ENCODE measurements at places on chromosomes 2 and 18. TPM values are rescaled to one million over a fixed set of nuclear protein-coding genes. Genes with fewer than 3 reads are reported as not detected.
A peak's percentile ranks its signal among the peaks of the same experiment; 100 is the strongest.

Gene RNF144A
- total RNA-seq, result 9.2 TPM

Gene ACVR1C
- total RNA-seq, result 0.42 TPM

DNA sequence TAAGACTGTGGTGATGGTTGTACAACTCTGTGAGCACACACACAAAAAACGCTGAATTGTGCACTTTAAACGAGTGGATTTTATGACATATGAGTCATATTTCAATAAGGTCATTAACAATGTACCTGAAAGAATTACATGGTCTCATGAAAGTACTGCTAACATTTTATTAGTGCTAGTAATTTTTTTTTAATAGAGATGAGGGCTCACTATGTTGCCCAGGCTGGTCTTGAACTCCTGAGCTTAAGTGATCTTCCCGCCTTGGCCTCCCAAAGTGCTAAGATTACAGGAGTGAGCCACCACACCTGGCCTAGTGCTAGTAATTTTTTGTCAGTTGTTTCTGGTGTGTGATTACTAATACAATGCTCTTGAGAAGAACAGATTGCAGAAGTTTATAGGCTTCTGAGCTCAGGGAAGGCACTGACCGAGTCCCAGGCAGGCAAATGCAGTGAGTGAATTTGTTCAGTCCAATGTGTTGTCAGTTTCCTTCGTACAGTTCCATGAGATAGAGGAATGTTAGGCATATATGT, 177.0 kb downstream of the TGIF1 start:
- DNase-seq, result no peak

Gene CXCR4
- total RNA-seq, result 17.5 TPM

- no peak for DNase-seq
These were observed 893.7 kb upstream of the FAM98A start for GRCh38 chr2:34492561-34493455.

Gene ANKRD29
- total RNA-seq, result 3.4 TPM

Gene IL36B
- total RNA-seq, result not detected

Gene ZNF396
- total RNA-seq, result 14.2 TPM

- peak; percentile 97 for DNase-seq
These were observed 68.4 kb upstream of the PPP1CB start for GRCh38 chr2:28683100-28683706.

DNA sequence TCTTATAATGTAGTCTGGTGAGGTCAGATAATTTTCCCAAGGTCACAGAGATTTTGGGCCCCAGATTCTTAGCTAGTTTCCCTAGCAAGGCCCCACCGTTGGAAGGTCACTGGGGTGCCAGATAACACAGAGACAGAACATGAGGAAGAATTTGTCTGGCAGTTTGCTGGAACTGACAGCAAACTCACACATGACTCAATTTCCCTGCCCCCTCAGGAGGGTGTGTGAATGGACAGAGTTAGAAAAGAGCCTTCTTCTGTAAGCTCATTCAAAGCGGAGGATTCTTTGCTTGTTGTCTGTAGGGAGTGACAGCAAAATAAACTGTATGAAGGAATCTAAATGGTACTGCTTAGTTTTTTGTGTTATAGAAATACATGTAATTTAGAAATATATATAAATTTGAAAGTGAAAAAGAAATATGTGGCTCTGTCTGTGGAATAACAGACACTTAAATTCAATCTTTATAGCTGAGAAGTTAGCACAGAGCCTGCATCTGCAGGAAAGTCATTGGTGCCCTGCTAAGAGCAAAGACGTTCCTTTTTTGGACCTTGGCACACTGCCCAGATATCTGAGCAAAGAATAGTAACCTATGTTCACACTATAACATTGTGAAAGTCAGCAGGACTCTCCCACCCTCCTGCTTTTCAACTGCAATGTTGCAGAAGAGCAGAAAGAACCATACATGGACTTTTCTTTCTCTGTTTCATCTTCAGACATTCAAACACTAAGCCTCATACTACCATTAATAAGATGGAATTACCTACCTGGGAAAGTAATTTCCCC, 2.1 kb downstream of the MDH1 start:
- no peak for DNase-seq

Gene EFHD1
- total RNA-seq, result 14.5 TPM

GRCh38 chr2:240396623-240397541, 38.6 kb upstream of the GPC1 start:
- DNase-seq, result no peak

DNA sequence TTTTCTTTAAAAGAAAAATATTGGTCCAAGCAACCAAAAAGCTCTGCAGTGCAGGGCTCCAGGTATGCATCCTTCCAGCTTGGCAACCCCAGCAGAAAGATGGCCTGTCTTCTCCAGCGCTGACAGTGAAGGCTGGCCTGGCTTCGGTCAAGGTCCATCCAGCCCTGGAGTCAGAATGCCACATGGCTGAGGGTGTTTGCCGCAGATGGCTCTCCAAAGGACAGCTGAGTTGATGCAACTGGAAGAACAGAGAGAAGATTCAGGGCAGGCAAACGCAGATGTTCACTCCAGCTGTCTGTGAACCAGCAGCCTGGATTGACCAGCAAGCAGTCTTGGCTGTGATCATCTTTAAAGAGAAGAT, 51.4 kb downstream of the MARCO start:
- DNase-seq, result no peak

DNA sequence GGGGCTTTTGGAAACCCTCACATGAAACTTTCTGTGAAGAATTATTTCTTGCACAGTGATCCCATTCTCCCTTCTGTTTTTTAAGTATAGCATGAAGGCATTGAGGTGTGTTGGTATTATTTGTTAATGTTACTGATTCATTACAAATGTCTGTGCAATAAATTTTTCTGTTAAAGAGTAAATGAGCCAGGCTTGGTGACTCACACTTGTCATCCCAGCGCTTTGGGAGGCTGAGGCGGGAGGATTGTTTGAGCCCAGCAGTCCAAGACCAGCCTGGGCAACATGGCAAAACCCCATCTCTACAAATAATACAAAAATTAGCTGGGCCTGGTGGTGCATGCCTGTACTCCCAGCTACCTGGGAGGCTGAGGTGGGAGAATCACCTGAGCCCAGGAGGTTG, 87.8 kb downstream of the KCTD18 start:
- no peak for DNase-seq

DNA sequence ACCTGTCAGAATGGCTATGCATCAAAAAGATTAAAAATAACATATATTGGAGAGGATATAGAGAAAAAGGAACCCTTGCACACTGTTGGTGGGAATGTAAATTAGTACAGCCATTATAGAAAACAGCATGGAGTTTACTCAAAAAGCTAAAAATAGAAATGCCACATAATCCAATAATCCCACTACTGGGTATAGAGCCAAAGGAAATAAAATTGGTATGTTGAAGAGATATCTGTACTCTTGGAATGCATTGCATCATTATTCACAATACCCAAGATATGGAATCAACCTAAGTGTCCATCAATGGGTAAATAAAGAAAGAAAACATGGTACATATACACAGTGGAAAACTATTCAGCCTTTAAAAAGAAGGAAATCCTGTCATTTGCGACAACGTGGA, 77.2 kb downstream of the C1D start:
- DNase-seq, result no peak

Gene NEURL3
- not detected for total RNA-seq

DNA sequence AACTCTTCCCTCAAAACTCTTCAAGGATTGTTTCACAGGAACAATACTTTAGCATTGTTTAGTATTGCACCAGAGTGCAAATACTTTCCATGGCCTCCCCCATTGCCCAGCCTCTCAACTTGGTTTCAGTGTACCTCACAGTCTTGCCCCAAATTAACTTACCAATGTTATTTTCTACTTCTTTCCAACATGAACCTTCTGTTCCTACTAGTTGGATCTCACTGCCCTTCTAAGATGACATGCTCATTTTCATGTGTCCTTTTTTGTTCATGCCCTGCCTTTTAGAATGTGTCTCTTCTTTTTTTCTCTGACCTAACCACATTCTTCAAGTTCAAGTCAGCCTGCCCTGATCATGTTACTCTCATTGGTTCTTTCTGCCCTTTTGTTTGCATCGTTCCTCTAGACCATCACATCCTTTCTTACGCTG, 4.1 kb downstream of the SPATS2L start:
- DNase-seq, result no peak

Gene CSRNP3
- total RNA-seq, result 9.0 TPM

DNA sequence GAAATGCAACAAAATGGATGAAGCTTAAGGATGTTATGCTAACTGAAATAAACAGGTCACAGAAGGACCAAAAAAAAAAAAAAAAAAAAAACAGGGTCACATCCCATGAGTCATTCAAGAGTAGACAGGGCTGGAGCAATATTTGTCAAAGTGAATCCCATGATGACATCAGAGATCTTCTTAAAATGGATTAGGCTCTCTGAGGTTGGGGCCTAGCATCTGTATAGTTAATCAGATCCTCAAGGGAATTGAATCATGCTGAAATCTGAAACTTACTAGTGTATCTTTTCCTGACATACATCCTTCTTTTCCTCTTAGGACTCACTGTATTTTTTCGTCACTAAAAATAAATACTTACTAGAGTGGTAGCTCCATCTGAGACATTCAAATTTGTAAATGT, 380.6 kb upstream of the NXPH2 start:
- no peak for DNase-seq

GRCh38 chr18:21682371-21683051, 22.1 kb downstream of the ABHD3 start:
- DNase-seq, result peak; percentile 42

Gene SLC40A1
- total RNA-seq, result 117 TPM

Gene USP37
- total RNA-seq, result 22.4 TPM

Gene CELF4
- not detected for total RNA-seq

DNA sequence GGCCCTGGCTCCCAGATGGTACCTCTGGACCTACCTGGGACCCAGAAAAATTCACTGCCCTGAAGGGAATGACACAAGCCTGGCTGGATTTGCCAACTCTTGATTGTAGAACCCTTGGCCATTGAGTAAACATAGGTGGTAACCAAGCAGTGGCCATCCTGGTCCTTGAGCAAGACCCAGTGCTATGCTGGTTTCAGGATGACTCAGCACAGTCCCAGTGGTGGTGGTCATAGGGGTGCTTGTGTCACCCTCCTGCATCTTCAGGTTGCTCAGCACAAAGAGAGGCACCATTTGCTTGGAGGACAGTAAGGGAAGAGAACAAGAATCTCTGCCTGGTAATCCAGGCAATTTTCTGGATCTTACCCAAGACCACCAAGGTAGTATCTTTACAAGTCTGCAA, 52.9 kb downstream of the UPP2 start:
- DNase-seq, result no peak

- DNase-seq, result peak; percentile 86
These were observed 236.4 kb downstream of the PIEZO2 start for GRCh38 chr18:10912790-10913545.

GRCh38 chr2:39379643-39380524, 57.2 kb downstream of the MAP4K3 start:
- DNase-seq, result no peak

Gene TUBA3E
- 0.27 TPM for total RNA-seq

DNA sequence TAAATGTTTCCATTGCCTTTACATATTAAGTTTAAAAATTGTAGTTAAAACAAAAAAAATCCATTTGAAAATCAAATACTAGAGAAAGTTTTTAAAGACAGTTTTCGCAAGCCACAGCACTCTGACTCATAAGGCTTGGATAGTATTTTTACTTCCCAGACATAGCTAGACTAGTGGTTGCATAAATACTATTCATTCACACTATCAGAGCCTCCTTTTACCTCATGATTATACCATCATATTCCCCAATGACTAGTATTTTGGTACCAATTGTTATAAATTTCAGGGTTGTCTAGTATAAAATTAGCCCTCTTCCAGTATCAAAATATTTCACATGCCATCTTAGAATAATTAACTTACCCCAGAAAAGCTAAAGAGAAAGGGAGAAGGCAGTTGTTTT, 393.5 kb downstream of the ERBB4 start:
- no peak for DNase-seq

- DNase-seq, result no peak
These were observed 5.2 kb upstream of the SLC35F6 start for GRCh38 chr2:26758790-26759321.

DNA sequence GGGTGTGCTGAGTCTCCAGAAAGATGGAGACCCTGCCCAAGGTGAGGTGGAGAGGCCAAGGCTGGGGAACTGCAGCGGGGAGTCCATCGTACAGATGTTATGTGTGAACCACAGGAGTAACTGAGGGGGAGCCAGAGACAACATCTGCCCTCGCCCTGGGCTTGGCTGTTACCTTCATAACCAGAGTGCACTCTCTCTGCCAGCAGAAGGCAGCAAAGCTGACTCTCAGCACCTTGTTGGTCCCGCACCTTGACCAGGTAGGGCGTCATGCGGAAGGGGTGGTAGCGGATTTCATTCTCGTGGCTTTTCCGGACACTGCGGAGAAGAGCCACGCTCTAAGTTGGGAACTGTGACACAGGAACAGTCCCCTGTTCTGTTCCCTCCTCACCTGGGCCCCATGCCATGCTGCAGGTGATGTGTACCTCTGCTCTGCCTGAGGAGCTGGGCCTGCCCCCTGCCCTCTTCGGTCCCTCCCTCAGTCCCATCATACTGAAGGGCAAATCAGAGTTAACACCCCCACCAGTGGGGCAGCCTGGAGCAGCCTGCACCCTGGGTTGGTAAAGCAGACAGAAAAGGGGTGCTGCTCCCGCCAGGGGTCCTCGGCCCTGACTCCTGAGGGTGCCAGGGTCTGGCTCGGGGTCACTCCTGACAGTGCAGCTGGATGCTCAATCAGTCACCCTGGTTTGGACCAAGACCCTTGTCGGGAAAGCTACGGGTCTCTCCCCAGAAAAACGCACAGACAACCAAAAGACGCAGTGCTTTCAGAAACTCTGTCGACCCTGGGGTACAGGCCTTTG, 20.3 kb downstream of the PER2 start:
- DNase-seq, result no peak

DNA sequence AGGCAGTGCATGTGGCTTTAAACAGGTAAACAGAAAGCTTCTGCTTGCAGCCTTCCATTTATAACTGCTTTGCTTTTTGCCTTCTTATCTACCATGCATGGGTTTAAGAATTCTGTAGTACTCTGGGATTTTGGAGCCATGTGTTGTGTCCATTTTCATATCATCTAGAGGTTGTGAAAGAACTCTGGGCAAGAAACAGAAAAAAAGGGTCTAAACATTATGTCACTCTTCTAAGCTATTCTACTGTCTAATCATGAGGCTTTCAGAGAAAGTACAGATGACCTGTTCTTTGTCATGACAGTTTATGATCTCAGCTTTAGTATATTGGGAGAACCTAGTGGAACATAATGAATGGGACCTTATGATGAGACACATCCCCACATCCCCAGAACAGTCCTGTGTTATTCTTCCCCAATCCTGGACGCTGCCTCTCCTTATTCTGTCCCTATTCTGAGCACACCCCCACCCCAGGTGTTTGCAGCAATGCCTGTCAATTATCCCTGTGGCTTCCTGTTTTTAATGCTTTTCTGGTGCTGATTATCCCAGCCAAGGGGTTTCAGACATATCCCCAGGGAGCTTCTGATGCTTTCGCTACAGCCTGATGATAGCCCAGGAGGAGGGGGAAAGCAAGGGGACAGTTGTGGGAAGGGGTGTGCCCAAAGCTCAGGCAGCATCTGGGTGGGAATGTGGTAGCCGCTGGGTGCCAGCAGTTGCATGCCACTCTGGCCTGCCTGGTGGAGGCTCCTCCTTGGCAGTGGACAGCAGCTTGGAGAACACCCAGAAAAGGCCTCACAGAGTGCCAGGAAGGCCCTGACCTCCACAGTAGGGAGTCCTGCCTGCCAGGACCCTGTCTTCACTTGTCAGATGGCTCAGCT, 169.5 kb upstream of the MAP3K20 start:
- no peak for DNase-seq

All from thyroid gland (tissue), 4 donors.